ENCODE measurements at places on chromosomes 16 and 17.
A peak's percentile ranks its signal among the peaks of the same experiment; 100 is the strongest.

DNA sequence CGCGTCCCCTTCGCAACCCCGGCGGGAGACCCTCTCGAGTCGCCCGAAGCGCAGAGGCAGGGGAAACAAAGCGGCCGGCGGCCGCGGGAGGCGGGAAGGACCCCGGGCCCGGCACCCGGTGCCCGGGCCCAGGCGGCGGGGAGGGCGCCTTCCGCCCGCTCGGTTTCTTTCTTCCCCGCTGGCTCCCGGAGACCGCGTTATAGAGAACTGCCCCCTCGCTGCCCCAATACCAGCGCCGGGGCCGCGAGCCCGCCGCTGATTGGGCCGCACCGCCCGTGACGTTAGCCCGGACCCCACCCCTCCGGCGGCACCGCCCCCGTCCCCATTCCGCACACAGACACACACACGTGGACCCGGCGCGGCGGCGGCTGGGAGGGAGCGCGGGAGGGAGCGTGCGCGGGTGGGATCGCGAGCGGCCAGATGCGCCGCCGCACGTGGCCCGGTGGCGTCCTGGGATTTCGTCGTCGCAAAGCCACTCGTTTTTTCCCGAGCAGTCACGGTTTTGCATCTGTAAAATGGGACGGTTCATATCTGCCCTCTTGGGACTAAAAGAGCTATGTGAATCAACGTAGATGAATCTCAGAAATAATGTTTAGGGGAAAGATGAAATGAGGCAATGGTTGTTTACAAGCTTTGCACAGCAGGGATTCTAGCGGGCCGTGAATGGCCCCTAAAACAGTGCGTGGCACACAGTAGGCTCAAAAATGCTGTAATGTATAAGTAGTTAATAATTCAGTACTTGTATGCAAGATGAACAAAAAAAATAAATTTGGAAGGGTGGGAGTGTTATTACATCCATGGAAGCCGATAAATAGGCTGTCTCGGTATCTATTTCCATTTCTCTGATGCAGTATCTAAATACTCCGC, at the start of gene EPOP:
TSS of gene EPOP (minus strand) at position 209 of the 867 bp plus-strand sequence. CDS start 462 bp downstream, outside the sequence.
- DNase-seq, result peak; percentile 91

DNA sequence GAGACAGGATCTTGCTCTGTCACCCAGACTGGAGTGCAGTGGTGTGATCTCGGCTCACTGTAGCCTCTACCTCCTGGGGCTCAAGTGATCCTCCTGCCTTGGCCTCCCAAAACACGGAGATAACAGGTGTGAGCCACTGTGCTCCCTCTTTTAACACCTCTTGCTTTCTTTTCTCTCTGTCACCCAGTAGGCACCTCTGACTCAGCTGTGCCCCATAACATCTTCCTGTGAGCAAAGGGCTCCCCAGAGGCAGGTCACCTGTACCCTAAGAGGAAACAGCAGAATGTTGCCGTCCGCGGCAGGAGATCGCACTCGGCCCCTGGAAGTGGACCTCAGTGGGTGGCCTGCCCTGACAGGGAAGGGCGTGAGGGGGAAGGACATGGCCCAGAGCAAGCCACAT, 918 bp upstream of the NLRC3 start:
- no peak for DNase-seq

- no peak for DNase-seq
Measured at GRCh38 chr17:80045703-80046102, 9.3 kb downstream of the CCDC40 start.

DNA sequence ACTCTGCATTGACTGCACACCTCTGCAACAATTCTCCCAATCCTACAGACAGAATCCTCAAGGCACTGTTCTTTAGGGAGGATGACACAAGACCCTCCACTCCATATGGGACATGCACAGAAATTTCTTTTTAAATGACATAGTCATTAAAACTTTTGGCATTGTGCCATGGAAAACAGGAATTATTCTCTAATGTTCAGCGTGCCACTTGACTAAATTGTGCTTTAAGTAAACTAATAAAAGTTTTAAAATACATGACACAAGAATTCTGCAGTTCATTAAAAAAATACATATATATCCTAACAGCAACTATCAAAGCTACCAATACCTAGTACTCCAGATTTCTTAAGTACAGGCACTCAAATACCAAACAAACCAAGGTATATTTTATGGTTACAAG, 16.0 kb downstream of the CEP112 start:
- no peak for DNase-seq

- no peak for DNase-seq
Measured at GRCh38 chr16:68146585-68146984, 61.4 kb downstream of the NFATC3 start.

- no peak for DNase-seq
Measured at GRCh38 chr16:31094088-31094423, 541 bp downstream of the VKORC1 start.
